Ecto neural progenitor cell (in vitro differentiated cells): ENCODE measurements at places on chromosomes 3 and 15.

DNA sequence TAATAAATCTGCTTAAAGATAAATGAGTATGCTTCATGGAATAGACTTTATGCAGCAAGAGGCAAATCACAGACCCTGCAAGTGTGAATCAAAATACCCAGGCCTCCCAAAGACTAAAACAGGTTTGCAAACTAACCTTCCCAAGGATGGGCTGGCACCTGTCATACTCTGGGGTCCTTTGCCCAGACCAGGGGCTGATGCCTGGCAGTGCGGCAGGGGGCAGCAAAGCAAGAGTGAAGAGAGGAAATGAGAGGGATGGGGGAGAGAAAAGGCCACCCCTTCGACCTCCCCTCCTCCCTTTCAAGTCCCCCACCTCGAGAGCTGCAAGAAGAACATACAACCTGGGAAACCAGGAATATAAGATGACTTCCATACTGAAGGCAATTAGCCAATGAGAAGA, 31.8 kb downstream of the XXYLT1 start:
- DNase-seq, result no peak

DNA sequence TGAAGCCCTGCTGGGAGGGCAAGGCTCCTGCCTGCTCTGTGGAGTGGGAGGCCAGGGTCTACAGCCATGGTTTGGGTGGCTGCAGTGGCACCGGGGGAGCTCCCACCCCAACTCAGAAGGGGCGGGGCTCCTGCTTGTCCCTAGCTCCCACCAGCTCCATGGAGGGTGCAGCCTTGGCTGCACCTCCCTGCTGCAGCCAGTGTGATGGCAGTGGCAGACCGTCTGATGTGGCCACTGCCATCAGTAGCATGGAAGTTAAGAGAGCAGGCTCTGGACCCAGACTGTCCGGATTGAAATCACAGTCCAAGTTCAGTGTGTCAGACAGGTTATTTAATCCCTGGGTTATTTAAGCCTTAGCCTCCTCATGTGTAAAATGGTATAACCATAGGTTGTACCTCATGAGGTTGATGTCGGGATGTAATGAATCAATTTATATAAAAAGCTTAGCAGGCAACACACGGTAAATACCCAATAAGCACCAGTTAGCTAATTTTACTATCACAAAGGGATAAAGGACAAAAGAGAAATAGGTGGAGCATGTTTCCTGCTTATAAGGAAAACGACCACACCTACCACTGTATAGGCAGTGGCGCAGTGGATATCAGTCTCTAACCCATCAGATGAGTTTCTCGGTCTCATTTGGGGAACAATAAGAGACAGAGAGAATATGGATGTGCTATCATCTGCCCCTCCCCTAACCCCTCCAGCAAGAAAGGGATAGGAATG, 13.1 kb upstream of the NR1I2 start:
- no peak for DNase-seq

DNA sequence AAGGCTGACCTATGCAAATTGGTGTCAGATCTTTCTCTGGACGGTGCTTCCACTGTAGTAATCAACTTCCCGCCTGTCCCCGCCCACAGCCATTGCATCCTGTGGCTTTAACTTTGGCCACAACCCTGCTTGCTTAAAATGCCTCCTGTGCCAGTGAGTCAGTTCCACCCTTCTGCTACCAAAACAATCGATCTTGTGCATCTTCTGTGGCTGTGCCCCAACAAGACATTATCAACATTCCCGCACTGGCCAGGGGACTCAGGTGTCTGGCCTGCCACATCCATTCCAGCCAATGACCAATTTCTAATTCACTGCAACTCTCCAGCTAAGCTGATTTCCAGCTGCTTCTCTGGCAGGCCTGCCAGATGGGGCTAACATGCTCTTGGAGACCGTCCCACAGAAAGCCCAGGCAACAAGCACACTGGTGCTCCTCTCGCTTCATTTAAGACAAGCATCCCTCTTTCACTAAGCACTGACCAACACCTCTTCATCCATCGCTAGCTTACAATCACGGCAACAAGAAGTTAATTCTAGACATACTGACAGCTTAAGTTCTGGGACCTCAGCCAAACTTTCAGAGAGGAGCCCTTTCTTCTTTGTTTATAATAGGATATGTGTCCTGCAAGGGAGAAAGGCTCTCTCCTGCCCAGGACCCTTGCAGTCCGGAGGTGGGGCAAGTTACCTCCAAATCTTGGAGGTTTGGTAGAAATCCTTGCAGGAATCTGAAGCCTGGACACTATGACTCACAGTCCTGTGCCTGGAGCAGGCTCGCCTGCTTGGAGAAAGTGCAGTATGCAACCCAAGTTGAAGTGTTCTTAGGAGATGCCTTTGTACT, 6.7 kb downstream of the CA12 start:
- DNase-seq, result no peak

DNA sequence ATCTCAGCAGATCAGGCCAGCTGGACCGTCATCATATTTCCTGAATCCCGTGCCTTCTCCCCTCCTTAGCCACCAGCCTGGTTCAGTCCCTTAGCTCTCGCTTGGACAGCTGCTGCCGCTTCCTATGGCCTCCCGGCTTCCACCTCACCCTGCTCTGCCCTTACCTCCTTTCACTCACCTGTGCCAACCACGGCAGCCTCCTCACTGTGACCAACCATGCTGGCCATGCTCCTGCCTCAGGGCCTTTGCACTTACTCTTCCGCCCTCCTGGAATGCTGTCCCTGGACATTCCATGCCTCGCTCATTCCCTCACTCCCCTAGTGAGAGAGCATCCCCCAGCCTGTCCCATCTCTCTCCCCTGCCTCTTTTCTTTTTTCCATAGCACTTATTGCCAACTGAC, 19.2 kb downstream of the GRIP2 start:
- no peak for DNase-seq

DNA sequence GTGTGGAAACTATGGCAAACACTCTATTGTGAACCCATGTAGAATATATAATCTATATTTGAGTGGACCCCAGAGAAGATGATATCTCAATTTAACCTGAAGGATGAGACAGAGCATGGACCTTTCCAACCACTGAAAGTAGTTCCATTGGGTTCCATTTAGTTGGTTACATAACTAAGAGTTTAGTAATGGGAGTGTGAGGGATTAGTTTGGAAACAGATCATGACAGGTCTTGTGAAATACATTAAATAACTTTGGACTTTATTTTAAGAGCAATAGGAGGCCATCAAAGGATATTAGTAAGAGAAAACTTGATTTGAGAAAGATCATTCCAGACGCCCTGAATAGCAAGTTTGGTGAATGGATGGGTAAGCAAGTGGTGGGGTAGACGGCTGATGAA, 487.2 kb upstream of the ROBO2 start:
- no peak for DNase-seq

DNA sequence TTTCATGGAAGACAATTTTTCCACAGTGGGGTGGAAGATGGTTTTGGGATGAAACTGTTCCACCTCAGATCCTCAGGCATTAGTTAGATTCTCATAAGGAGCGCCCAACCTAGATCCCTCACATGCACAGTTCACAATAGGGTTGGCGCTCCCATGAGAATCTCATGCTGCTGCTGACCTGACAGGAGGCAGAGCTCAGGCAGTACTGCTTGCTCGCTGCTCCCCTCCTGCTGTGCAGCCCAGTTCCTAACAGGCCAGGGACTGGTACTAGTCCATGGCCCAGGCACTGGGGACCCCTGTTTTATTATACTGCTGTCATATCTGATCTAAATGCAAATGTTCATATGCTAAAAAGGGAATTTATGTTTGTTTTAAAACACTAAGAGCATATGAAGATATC, 9.8 kb upstream of the GRK7 start:
- no peak for DNase-seq

- no peak for DNase-seq
Measured at GRCh38 chr3:155555479-155556060, 189.3 kb downstream of the PLCH1 start.

- DNase-seq, result no peak
Measured at GRCh38 chr3:6315906-6316305, 545.0 kb upstream of the GRM7 start.

GRCh38 chr15:28096670-28097431, 2.3 kb downstream of the OCA2 start:
- peak; percentile 71 for DNase-seq

GRCh38 chr3:39166932-39167532, 13.6 kb upstream of the CSRNP1 start:
- DNase-seq, result no peak

- no peak for DNase-seq
Measured at GRCh38 chr3:72454441-72454840, 393.8 kb downstream of the SHQ1 start.

- DNase-seq, result no peak
Measured at GRCh38 chr3:140859592-140860336, 81.9 kb upstream of the SLC25A36 start.

- no peak for DNase-seq
Measured at GRCh38 chr3:169454823-169455222, 208.7 kb downstream of the MECOM start.

- no peak for DNase-seq
Measured at GRCh38 chr3:173401369-173401768, 3.8 kb downstream of the NLGN1 start.

GRCh38 chr3:186361762-186362536, at the start of gene DGKG:
Gene DGKG, minus strand, starts transcription at chr3:186362234. Its CDS starts 41,775 bp downstream, at chr3:186320459.
- DNase-seq, result peak; percentile 74

DNA sequence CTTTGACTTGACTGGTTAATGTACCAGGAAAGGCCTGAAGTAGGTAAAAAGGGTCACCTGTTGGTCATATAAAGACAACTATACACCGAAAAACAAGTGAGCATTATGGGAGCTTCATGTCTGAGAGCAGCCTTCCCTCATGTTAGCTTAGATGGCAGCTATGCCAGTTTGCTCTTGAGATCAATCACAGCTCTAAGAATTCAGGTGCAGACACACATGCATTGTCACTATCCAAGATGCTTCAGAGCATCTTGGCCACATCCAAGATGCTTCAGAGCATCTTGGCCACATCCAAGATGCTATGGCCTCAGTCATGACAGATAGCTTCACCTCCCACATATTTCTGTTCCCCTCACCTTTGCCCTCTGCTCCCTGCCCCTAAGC, 15.5 kb downstream of the ZNF80 start:
- DNase-seq, result no peak

DNA sequence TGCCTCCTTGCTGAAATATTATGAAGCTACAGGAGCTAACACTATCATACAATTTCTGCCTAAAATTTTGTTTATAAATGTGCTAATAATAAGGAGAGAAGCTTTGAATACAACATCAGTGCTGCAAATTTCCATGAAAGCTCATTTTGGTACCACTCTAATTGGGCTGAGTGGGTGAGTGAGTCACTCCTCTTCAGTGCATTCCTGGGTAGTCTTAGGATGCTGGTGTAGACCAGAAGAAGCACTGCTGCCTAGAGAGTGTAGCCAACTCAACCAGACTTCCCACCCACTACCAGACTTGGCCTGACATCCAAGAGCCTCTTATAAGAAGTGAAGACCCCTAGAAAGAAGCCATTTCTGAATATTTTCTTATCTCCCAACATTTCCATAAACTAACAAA, 32.5 kb upstream of the CCDC54 start:
- DNase-seq, result no peak

GRCh38 chr3:129824926-129825541, 68.5 kb downstream of the TMCC1 start:
- DNase-seq, result no peak

GRCh38 chr3:50340448-50341329, at the start of gene RASSF1:
Gene RASSF1, minus strand, starts transcription at chr3:50340836. Its CDS starts 31 bp downstream, at chr3:50340805.
- DNase-seq, result no peak

- DNase-seq, result no peak
Measured at GRCh38 chr3:98032904-98033303, 2.2 kb downstream of the GABRR3 start.

- DNase-seq, result no peak
Measured at GRCh38 chr15:75215107-75216004, 13.7 kb downstream of the C15orf39 start.

GRCh38 chr3:3744826-3745225, 54.4 kb upstream of the LRRN1 start:
- DNase-seq, result no peak

GRCh38 chr3:10242182-10243065, 5.8 kb upstream of the TATDN2 start:
- no peak for DNase-seq

DNA sequence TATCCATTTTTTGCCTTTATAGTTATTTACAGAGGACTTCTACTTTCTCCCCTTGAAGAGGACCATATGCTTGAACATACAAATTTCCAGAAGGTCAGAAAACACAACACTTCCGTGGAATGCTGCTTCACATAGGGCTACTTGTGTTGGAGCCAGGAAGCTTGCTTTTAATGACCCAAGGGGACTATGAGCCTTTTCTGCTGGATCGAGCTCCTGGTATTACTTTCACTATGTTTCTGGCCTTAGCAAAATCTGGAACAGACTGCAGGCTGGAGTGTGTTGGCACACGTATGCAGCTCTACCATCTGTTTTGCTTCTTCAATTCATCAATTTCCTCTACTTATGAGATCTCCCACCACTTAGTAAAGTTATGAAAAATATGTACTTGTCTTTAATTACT, 69.3 kb upstream of the CBLB start:
- no peak for DNase-seq

DNA sequence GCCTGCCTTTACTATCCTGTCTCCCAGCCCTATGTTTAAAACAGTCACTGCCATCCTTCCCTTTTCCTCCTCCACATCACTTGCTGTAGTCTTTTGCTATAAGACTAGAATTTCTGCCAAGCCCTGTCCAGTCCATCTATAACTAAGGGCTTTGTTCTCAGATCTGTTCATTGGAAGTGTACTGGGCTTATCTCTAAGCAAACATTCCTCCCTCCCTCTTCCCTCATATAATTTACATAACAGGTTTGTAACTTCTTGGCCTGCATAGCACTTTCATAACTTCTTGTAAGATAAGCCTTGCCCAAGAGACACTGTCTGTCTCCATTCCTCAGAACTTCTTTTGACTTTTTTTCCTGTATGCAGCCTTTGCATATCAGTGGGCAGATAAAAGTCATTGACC, 16.7 kb downstream of the TPRG1 start:
- DNase-seq, result no peak

GRCh38 chr15:75454471-75455378, 3.2 kb upstream of the SIN3A start:
- DNase-seq, result peak; percentile 85

- peak; percentile 74 for DNase-seq
Measured at GRCh38 chr3:47324278-47324865, 41.6 kb downstream of the KLHL18 start.

DNA sequence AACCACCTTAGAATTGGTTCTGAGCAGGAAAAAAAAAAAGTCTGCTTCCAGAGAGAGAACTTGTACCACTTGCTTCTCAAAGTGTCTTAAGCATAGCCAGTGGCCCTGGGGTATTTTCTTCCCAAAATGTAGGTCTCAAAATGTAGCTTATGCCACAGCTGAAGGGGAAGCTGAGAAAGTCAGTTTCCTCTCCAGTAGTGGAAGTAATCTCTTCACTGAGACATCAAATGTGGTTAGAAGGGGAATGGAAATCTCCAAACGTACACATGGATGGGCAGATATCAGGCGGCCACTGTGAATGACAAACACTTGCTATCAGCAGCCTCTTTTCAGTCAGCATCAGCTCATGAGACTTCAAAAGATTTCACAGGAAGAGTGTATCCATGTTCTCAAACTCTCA, 841.2 kb downstream of the TUSC7 start:
- no peak for DNase-seq
